Chondrocyte (in vitro differentiated cells): ENCODE measurements at places on chromosomes 3 and 15. TPM values are rescaled to one million over a fixed set of nuclear protein-coding genes. Genes with fewer than 3 reads are reported as not detected.

DNA sequence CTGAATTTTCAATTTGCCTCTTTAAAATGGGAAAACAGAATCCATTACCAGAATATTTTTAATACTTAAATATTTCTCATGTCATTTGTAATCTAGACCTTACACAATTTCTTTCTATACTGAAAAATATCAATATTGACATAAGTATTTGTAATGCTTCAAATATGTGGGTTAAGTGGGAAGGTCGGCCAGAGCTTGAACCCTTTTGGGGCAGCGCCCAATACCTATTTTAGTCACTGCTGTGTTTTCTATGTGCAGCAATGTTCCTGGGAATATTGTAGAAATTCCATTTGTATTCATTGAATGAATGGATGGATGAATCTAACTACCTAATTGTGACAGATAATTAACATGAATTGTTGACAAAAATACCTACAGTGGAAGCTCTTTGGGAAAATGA lies 459.7 kb upstream of the ZNF717 start:
- no peak for DNase-seq

- DNase-seq, result no peak
Observed at GRCh38 chr15:57676585-57676984, 29.9 kb upstream of the POLR2M start.

GRCh38 chr3:37130984-37131859 lies 43.2 kb downstream of the LRRFIP2 start:
- DNase-seq, result no peak

DNA sequence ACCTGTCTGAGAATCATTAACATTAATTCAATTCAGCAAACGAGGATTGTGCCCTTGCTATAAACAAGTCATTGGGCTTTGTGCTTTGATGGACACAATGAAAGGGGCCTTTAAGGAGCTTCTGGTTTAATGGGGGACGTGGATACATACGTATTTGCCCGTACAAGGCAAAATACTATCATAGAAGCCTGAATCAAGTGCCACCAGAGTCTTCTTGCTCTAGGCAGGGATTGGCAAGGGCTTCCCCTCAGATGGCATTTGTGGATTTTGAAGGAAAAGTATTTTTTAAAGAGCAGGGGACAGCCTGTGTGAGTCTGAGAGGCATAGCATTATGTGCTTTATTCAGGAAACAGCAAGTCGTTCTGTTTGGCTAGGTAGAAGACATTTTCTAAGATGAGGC lies 83.7 kb upstream of the NEDD4 start:
- DNase-seq, result no peak

DNA sequence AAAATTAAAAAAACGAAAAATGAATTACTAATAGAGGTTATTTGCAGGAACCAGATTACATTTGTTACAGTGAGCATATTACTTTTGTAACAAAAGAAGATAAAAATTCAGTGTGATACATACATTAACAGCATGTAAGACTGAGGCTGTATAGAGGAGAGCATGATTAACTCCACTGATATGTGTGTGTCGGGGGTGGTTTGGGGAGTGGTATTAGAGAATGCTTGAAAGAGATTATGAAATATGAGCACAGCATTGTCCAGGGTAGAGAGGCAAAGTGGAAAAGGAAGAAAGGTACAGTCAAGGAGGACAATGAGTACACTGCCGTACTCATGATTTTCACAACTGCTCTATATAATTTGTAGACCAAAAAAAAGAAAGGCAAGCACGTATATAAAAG lies 62.9 kb upstream of the LRRFIP2 start:
- DNase-seq, result no peak

NR2E3 gene
- total RNA-seq, result not detected in 3 replicates

RNF7 gene
- 104 to 105 TPM (median 104 TPM) in 3 replicates for total RNA-seq

- DNase-seq, result no peak
Observed at GRCh38 chr15:90799639-90800170, 68.7 kb upstream of the FURIN start.

HDC gene
- total RNA-seq, result not detected in 3 replicates

DNA sequence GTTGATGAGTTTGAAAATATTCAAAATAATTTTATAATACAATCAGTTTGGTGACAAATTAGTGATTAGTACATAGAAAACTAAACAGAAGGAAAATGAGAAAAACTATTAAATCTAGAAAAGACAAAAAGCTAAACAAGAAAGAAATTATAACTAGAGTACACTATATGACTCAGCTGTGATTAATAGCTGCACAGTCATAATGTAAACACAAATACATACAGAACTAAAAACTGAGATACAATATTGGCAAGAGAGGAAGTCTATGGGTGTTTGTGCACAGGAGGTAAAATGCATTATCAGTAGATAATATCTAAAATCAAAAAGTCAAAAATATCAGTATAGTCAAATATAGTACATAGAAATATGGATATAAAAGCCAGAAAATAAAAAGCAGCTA lies 80.7 kb upstream of the PCSK6 start:
- no peak for DNase-seq

TRH gene
- total RNA-seq, result not detected in 3 replicates
